ENCODE measurements at places on chromosomes 6 and 20.

GRCh38 chr6:19811397-19812079 lies 25.6 kb upstream of the ID4 start:
- DNase-seq = no peak

GRCh38 chr20:50762435-50763220 lies 31.2 kb downstream of the PARD6B start:
- no peak for DNase-seq

GRCh38 chr20:44552950-44553908 lies 29.1 kb upstream of the PKIG start:
- no peak for DNase-seq

DNA sequence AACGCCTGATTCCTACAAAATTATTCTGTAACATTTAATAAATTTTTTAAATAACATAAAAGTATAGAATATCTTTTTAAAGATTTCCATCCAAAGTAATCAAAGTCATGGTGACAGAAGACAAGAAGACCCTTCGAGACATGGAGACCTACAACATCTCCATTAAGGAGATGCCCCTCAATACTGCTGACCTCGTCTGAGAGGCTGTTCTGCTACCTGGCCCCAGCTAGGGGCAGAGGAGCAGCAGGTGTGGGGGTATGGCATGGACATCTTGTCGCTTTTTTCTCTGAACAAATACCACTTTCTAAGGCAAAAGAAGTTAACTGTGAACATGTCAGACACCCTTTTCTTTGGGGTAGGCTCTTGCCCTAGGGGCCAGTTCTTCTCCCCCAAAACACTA lies 44.1 kb downstream of the BLOC1S5 start:
- DNase-seq = no peak

GRCh38 chr6:151390851-151391470 lies 398 bp downstream of the ZBTB2 start:
- peak; percentile 70 for DNase-seq

- DNase-seq = no peak
Observed at GRCh38 chr6:82744286-82745015, 321.2 kb downstream of the UBE3D start.

- DNase-seq = no peak
Observed at GRCh38 chr6:6686176-6686575, 97.7 kb downstream of the LY86 start.

GRCh38 chr20:32064667-32065066 lies 12.6 kb downstream of the HCK start:
- peak; percentile 91 for DNase-seq

DNA sequence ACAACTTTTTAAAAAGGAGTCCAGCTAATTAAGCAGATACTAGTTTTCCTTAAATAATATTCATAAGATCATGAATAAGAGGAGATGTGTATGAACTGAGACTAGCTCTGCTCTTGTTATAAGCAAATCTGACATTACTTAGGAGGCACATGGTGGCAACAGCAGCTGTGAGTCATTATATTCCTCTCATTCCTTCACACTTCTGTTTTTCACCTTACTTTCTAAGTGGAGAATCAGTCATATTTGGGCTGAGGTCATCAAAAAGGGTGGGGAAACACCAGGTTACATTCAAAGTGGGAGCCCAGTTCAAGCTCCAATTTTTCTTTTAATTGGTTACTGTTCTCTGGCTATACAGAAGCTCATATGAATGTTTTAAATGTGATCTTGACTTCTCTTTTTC lies 6.0 kb upstream of the RIPPLY2 start:
- DNase-seq = no peak

DNA sequence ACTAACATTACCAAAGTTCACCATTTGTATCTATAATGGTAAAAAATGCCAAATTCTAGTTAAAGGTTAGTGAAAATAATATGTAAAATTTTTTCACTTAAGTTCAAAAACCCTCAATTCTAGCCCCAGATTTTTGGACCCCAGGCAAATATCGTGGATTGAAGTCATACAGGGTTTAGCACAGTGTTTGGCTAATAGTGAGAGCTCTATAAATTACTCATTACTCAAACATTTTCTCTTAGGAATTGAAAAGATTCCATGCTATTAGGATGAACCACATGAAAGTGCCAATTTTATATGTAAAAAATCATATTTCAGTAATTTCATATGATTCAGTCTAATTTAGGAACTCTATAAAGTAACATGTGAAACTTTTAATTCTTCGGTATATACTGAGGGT lies 170.3 kb upstream of the PREP start:
- no peak for DNase-seq

DNA sequence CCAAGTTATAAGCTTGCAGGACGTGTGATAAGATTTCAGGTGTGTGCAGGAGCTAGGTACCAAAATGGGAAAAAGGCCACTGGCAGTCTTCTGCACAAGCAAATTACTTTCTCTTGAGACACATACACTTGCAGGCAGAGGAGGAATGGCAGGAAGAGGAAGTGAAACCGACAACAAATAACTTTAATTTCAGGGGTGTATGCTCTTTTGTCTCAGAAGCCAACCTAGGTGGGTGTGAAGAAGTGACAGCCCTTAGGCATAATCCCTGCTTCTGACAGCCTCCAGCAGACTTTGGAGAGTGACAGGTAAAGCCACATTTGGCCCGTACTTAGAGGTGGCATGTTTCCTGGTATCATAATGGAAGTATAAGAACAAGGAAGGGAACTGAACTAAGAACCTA lies 118.8 kb upstream of the TRAF3IP2 start:
- peak; percentile 45 for DNase-seq

DNA sequence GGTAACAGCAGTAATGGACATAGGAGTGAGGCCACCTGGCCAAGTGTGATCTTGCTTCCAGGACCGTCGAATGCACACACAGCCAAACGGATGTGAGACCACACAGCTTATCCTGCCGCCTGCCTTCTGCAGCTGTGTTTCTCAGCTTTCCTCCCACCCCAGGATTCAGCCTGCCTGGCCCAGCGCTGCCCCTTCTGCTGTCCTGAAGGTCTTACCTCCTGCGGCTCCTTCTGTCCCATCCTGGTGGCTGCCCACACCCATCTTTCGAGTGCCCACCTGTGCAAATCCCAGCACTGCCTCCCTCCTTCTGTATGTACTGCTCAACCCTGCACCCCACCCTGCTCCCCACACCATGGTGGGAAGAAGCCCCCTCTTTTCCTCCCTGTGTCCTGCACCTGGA lies 49.4 kb upstream of the DACT2 start:
- no peak for DNase-seq

DNA sequence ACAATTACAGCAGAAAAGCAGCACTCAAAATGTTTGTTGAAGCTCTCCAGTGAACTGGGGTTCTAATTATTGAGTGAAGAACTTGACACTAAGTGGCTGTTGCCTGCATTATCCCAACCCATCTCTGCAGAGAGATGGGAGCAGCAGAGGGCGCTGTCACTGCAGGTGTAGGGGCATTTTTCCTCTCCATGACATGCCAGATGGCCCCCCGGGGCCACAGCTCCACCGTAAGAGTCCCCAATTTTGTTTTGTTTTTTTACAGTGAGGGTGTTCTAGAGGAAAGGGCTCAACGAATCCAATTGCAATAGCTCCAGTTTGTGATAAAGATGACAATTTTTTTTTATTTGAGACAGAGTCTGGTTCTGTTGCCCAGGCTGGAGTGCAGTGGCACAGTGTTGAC lies 1.9 kb upstream of the FUCA2 start:
- DNase-seq = peak; percentile 58

- no peak for DNase-seq
Observed at GRCh38 chr6:136225496-136225895, 24.6 kb downstream of the MTFR2 start.

DNA sequence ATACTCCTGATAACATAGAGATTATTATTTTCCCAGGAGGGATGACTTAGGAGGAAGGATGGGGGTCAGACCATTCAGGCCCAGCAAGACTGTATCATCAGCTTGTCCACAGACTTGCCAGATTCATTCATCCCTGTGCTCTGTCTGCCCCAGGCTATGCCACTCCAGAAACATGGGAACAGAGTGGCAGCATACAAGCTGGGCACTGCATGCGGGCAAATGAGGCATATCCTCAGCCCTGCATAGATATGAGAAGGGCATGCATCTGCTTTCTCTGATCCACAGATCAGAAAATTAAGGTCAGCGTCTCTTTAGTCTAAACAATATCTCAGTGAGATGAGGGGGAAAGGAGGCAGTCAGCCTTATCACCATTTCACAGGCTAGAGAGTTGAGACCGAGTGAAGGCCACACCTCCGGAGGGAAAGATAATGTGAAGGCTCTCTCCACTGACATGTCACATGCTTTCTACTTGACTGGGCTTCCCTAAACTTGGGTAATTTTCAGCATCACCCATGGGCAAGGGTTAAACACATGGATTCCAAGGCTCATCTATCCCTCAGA lies 140.5 kb downstream of the TFAP2B start:
- DNase-seq = no peak

GRCh38 chr20:23048283-23049200 lies 930 bp downstream of the THBD start:
- peak; percentile 81 for DNase-seq

GRCh38 chr6:44157152-44157521 lies 1.5 kb upstream of the CAPN11 start:
- DNase-seq = no peak

- DNase-seq = no peak
Observed at GRCh38 chr20:25280574-25281535, 33.0 kb downstream of the PYGB start.

- DNase-seq = no peak
Observed at GRCh38 chr6:157944983-157945931, 36.4 kb upstream of the SYNJ2 start.

- DNase-seq = no peak
Observed at GRCh38 chr6:7784706-7785105, 58.8 kb downstream of the BMP6 start.

DNA sequence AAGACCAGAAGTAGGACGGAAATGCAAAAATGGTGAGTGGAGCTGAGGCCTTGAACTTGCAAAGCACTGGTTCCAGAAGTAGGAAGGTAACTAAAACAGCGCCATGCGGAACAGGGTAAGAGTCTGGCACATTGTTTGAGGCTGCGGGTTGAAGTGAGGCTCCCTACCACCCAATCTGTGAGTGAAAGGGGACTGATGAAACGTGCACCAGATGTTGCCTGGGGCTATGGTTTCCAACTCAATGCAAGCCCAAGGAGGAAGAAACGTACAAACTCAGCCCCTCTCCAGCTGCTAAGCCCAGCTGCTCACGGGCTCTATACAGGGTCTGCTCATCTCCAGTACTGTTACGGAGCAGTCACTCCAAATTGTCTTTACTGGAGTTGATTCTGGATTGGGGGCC lies 68.7 kb upstream of the KCNK16 start:
- no peak for DNase-seq

DNA sequence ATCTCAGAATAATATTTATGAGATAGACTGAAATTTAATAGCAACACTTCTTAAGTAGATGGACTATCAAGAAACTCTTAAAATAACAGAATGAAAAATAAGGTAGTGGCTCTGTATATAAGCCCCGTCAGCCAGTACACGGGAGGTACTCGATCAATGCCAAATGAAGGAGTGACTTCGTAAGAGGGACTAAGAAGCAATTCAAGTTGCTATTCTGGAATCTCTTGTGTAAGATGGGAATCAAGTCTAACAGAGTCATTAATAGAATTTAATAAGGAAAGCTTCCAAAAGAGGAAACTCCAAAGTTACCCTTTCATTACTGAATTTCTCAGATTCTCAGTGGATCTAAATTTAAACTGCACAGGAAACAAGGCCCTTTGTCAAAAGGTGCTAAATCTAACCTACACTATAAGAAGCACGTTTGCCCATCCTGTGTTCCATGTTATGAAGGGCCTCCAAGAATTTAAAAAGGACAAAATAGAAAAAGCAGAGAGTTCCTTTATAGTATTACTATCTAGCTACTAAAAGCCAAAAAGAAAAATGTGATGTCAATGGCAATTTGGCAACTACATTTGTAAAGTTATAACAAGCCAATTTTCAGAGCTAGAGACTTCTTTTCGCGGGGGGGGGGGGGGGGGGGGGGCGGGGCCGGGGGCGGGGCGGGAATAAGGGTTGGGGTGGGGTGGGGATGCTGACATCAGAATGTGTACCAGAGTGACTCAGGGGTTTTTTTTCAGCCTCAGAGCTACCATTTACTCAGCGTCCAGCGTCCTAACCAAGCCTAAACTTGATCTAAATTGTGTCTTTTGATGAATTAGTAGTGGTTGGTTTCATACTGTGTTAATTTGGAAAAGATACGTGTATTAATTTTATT lies 200.6 kb downstream of the GMPR start:
- DNase-seq = no peak

DNA sequence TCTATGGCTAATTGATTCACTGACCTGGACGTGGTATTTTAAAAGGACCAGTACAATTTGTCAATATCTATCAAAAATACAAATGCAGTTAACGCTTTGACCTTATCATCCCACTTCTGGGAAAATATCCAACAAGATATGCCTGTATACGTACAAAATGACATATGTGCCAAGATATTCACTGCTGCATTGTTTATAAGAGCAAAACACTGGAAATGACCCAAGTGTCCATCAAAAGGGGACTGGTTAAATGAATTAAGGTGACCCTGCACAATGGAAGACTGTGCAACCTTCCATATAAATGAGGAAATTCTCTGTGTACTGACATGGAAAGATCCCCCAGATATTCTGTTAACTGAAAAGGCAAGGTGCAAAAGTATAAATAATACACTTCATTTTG lies 13.9 kb downstream of the TRAM2 start:
- no peak for DNase-seq

DNA sequence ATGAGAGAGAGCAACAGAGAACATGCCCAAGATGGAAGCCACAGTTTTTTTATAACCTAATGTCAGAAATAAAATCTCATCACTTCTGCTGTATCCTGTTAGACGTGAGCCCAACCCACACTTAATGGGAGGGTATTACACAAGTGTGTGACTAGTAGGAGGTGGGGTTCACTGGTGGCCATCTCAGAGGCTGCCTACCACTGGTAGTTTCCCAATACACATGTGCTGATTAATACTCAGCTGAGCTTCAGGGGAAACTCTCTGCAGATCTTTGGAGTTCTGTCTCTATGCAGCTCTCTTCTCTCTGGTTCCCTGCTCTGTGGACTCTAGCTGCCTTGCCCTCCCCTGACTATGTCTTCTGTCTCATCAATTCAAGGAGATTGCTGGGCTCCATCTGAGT lies 35.7 kb downstream of the CNBD2 start:
- peak; percentile 94 for DNase-seq

- no peak for DNase-seq
Observed at GRCh38 chr6:69069881-69070280, 434.8 kb downstream of the ADGRB3 start.

GRCh38 chr6:149896491-149896890 lies 1.4 kb downstream of the RAET1E start:
- DNase-seq = no peak

- no peak for DNase-seq
Observed at GRCh38 chr6:139779988-139780774, 405.7 kb upstream of the CITED2 start.

DNA sequence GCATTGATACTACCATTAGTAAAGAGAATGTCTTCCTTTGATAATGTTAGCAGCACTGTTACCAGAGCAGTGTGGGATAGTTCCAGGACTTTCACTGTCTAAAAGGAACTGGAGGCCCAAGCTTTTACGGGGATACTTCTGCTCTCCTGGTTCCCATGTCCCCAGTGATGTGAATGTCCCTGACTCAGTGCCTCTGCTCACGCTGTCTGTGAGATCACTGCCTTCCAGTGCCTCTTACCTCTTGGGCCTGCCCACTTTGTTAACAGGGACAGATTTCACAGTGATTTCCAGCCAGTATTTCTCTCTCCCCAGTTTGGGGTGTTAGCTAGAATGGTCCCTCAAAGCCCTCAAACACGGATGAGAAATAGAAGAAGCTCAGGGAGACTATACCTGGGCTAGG lies 14.4 kb downstream of the PTPRA start:
- peak; percentile 60 for DNase-seq
